ENCODE measurements at places on chromosomes 5 and 9. TPM values are rescaled to one million over a fixed set of nuclear protein-coding genes. Genes with fewer than 3 reads are reported as not detected.

DNA sequence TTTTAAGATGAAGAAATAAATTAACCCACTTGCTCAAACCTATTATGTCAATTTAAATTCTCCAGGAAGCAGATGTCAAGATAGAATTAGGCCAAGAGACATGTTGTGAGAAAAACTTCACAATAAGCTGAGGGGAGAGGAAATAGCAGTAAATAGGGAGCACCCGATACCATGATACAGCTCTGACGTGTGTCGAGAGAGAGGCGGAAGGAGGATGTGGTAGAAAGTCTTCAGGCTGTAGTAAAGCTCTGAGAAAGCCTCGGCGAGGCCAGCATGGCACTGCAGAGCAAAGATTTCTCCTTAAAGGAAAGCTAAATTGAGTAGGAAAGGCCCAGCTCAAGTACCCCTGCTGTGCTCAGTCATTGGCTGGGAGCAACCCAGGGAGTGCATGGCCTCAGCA is 6.0 kb upstream of the PUM3 start:
- DNase-seq = no peak

DNA sequence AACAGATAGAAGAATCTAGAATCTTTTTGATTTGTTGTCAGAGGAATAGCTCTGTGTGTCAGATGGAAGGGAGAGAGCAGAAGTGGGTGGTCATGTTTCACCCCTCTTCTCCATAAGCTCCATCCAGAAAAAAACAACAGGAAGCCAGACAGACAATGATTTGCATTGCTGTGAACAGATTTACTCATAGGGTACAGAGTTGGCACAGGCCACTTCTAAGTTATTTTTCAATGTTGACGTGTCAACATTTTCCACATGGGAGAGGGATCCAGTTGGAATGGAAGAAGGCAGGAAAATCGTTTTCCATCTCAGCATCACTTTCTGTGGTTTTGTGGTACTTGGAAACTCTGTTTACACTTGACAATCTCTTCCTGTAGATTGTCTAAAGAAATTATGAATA is 86.7 kb downstream of the INSYN2B start:
- no peak for DNase-seq

PCDHGB7 gene
- total RNA-seq = 15.0 TPM

PCDHB15 gene
- 5.0 TPM for total RNA-seq

- DNase-seq = no peak
These were observed 94.7 kb downstream of the NLN start for GRCh38 chr5:65816729-65817128.

- DNase-seq = no peak
These were observed 2.0 kb downstream of the ERBIN start for GRCh38 chr5:65928322-65928752.

DNA sequence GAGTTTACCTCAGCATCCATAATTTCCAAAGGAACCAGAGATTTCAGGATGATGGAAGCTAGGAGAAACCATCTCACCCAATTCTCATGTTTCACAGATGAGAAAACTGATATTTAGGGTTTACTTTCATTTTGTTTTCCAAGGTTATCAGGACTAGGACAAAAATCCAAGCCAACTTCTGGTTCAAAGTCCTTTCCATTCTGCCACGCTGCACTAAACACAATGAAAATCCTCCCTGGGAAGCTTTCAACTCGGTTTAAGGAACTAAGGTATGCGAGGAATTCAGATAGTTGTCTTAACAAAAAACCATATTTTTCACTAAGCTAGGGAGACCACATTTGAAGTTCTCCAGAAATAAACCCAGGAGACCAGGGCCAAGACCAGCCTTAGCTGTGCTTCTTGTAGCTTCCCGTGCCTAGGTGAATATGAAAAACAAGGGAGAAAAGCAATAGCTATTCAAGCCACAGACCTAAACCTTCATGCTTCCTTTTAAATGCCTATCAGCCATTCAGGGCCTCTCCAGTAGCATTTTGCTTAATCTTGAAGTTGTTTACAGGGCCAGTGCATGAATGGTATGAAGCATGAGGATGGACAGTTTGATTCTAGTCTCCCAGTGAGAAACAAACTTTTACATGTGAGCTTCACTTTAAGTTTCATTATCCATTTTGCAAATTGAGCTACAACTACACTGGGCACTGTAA is 167.9 kb downstream of the DENND1A start:
- DNase-seq = no peak

SLC6A7 gene
- not detected for total RNA-seq

- DNase-seq = no peak
These were observed 310.8 kb downstream of the DRD1 start for GRCh38 chr5:175133185-175133584.

DNA sequence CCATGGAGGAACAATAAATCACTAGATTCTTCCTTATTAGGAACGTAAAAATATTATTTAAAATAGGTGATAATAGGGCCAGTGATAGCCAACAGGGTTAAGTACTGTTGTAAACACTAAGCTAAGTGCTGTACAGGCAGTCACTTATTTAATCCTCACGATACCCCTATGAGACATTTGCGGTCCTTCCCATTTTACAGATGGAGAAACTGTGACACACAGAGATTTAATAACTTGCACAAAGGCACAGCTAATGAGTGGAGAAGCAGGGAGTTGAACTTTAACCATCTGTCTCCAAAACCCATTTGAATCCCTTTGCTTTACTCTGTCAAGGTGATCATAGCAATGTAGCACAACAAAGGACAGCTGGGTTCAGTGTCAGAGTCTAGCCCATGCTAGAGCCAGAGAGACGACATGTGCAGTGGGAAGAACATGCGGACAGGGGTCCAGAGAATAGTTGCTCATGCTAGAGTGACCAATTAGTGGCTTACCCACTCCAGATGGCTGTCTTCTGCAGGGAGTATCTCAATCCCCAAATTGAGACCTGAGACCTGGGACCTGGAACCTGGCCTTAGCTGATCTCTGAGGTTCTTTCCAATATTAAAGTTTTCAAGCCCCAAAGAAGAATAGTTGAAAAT is 28.9 kb downstream of the STXBP1 start:
- DNase-seq = no peak

GRCh38 chr5:14016549-14016948 is 72.1 kb upstream of the DNAH5 start:
- no peak for DNase-seq

GFPT2 gene
- 4.4 TPM for total RNA-seq

CLIC3 gene
- 5.0 TPM for total RNA-seq

DNA sequence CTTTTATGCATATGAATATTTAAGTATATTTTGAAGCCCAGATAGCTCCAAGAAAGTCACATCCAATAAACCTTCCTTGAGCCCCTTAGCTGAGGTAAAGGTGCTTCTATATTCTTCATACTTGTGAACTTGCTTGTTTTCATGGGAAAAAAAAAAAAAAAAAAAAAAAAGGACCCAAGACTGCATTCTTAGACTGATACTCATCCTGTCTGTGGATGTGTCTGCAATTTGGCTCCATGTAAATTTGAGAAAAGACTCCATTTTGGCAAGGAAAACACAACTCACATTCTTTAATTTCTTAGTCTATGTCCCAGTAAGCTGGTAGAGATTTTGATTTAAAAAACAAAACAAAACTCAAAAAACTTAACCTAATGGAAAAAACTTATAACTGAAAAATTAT is 238.3 kb downstream of the FBXL17 start:
- DNase-seq = no peak

ADRA1B gene
- total RNA-seq = 2.3 TPM

- no peak for DNase-seq
These were observed 125.3 kb downstream of the SLC24A2 start for GRCh38 chr9:19663570-19663969.

TMEM252 gene
- total RNA-seq = not detected

SHISAL2B gene
- total RNA-seq = not detected

ARL10 gene
- 5.4 TPM for total RNA-seq

- DNase-seq = no peak
These were observed 2.2 kb downstream of the TMED7 start for GRCh38 chr5:115623658-115624057.
